ENCODE measurements at places on chromosomes 1 and 21.

GRCh38 chr1:247269133-247269532 lies 13.3 kb downstream of the VN1R5 start:
- no peak for DNase-seq

DNA sequence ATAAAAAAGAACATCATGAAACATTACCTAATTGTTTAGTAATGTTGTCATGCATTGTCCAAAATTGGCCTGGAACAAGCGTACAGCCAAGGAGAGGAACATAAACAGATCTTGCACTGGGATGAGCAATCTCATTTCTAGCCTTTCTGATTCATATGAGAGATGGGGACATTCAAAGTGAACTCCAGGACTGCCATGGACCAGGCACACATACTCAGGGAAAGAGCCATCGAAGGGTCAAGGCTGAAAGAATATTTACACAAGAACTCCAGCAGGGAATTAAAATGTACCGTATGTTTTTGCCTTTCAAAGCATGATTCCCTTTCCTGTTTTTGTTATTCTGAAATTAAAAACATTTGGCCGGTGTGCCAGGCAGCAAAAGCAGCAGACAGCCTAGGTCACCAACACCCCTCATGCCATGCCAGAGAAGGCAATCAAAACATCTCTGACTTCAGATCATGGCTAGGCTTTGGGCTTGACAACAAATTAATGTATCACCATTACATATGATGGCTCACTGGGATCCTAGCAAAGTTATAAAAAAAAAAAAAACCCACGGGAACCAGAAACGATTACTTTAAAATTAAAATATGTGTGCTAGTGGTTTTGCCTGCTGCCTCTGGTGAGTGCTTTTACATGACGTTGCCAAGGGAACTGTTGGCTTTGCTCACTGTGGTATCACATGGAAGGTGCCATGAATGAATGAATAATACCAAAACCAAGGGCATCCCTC lies 159.8 kb downstream of the TGFBR3 start:
- DNase-seq: peak; percentile 95

- DNase-seq: peak; percentile 32
Measured at GRCh38 chr1:186374303-186375151, 526 bp downstream of the TPR start.

GRCh38 chr1:19617376-19617775 lies 26.7 kb upstream of the NBL1 start:
- DNase-seq: peak; percentile 26

DNA sequence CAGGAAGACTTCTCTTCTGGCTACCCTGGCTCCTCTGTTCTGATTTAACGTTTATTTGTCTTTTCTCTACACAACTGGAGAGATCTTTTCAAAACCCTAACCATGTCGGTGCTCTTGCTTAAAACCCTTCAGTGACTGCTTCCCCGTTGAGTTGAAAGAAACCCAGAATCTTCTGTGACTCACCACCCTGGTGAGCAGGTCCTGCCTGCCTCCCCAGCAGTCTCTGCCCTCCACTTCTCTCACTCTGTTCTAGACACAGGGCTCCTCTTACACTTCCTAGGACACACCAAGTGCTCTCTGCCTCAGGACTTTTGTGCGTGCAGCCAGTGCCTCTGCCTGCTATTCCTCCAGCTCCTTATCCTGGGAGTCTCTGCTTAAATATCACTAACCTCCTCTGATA lies 131.4 kb downstream of the IER5 start:
- DNase-seq: no peak

- no peak for DNase-seq
Measured at GRCh38 chr1:35571263-35571662, 1.9 kb upstream of the TFAP2E start.

DNA sequence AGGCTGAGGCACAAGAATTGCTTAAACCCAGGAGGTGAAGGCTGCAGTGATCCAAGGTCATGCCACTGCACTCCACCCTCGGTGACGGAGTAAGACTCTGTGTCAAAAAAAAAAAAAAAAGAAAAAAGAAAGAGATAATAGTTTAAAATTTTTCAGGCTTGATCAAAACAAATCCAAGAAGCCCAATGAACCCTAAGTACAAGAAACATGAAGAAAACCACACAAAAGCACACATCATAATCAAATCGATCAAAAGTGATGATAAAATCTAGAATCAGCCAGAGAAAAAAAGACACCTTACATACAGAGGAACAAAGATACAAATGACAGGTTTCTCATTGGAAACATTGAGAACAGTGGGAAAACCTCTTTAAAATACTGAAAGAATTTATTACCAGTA lies 31.5 kb downstream of the LDLRAD1 start:
- DNase-seq: no peak

DNA sequence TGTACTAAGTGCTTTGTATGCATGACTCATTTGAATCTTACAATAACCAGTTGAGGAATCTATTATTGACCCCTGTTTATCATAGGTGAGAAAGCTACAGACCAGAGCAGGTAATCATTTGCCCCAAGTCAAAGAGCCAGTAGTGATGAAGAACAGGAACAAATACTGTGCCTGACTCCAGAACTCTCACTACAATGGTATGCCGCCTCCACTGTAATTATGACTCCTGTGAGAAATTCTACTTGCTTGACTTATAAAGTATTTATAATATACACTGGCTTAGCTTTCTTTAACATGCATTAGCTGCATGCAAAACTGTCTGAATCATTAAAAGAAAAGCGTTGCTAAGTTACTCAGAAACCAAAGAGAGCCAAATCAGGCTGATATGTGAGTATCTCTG lies 92.6 kb downstream of the ZNF281 start:
- DNase-seq: peak; percentile 86

DNA sequence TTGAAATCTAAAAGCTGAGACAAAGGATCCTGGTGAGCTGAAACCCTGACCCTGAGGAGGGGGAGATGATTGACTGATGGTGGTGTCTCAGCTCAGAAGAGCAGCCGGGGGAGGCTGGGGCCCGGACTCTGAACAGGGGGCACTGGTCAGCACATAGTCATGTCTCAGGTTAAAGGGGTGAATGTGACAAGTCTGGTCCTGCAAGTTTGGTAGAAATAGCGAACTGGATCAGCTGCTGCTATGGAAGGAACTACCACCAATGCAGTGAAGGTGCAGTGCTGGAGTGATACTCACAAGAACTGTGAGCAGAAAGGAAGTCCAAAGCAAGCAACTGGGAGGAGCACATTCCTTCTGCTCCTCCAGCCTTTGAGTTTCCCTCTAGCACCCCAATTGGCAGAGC lies 98.8 kb upstream of the SSX2IP start:
- no peak for DNase-seq

DNA sequence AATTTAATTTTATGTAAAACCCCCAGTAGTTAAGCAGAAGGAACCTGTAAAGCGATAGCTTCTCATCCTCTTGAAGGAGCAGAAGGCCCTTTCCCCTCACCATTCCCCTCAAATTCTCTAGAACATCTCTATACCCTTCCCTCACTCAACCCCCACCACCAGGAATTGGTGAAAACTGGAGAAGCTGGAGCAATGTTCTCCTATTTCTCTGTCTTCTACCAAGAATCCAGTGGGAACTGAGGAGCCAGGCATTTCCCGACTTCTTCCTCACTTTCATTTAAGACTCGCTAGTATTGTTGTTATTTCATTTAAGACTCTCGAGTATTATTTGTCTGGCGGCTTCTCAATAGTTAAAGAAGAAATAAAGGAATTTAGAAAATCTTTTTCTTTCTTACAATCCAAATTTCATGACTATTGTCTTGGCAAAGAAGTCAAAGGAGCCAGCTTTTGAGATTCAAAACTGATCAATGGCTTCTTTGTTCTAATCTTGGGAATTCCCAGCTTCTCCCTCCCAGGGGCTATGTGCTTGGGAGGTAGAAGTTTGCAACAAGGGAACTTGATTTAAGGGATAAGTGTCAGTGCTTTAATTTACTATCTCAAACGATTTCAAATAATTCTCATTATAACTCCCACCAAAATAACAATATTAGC lies 253.3 kb upstream of the ADGRL2 start:
- DNase-seq: no peak

GRCh38 chr1:209624558-209625549 lies 27.4 kb downstream of the LAMB3 start:
- no peak for DNase-seq

GRCh38 chr1:74674278-74675048 lies 871 bp upstream of the ERICH3 start:
- no peak for DNase-seq

- DNase-seq: no peak
Measured at GRCh38 chr21:31162827-31163226, 124.6 kb upstream of the KRTAP19-8 start.

DNA sequence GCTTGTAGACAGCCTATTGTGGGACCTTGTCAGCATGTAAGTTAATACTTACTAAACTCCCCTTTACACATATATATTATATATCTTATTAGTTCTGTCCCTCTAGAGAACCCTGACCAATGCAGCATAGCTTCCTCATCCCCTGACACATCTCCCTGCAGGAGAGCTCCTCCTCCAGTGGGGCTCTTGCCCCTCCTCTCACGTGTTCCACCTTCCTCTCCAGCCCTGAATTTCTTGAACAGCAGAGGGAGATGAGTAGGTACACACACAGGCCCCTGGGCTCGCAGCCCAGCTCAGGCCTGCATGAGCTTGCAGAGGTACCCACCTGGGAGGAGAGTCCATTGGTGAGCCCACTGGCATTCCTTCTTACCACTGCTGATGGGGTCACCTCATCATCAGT lies 27.3 kb upstream of the GOLT1A start:
- DNase-seq: no peak

GRCh38 chr1:232696466-232696865 lies 66.5 kb upstream of the SIPA1L2 start:
- DNase-seq: no peak

DNA sequence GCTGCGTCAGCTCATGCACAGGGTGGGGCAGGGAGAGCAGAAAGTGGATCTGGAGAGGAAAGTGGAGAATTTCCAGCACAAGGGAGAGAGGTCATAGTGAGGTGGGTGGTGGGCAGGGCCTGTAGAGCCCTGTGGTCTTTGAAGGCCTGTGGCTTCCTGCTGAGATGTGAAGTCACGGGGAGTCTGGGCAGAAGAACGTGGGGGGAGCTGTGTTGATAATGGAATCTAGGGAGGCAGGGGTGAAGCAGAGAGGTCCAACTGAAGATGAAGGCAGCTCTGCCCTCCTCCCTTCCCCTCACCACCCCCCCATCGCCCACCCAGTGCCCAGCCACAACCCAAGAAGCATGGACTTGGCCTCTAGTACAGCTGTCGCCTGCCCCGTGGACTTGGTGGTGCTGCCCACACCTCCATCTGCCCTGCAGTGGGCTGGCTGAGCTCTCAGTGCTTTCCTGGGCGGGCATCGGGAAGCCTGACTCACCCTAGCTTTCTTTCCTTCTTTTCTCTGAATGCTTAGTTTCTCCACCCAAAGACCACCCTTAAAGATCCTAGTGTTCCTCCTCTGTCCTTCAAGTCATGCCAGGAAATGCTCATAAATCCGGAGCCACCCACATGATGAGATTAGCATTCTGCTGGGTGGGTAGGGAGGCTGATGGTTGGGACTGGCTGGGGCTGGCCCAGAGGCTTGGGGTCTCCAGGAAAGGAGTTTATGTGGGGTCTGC lies 186.1 kb downstream of the TRABD2B start:
- no peak for DNase-seq

GRCh38 chr1:201411292-201411691 lies 10.2 kb downstream of the TNNI1 start:
- DNase-seq: no peak

GRCh38 chr1:2596530-2597333 lies 10.2 kb downstream of the PRXL2B start:
- DNase-seq: no peak

DNA sequence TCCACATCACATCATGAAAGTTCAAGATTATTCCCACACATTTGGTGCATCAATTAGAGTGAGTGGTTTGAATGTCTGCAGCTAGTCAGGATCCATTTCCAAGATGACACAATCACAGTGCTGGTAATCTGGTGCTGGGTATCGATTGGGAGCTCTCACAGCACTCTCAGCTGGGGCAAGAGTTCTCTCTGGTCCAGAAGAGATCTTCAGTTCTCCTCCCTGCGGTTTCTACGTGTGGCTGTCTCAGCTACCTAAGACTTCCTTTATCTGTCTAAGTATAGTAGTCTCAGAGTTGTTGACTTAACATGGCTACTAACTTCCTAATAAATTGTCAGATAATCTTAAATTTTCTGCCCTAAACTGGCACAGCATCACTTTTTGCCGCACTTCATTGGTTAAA lies 358.0 kb upstream of the BRINP3 start:
- DNase-seq: no peak

GRCh38 chr21:28671549-28672195 lies 321.0 kb downstream of the LTN1 start:
- DNase-seq: peak; percentile 75

DNA sequence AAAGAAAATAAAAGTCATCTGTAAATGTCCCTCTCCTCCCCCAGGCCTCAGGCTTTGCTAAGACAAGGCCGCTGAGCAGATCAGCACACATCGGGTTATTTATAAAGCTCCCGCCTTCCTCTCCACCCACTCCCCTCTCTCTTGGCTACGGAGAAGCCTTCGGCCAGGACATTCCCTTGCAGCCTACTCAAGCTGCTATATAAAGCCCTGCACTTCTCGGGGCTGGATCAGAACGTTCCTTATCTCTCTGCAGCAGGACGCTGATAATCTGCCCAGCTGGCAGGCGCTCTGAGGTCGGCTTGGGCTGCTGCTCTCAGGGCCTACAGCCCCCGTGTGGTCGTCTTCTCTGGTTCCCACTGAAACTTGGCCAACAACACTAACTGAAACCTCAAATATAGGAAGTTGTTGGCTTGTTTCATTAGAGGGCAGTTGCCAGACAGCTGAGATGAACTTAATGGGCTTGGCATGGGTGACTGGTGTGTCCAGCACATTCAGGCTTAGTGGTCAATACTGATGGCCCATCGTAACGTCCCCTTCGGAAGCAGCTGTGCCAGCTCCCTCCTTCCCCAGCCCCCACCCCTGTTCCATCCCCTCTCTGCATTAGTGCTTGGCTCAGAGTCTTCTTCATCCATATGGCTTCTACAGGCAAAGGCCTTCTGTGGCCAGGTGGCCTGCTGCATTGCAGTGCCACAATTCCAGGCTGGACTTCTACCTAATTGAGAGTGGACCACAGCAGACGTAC lies 64.6 kb downstream of the IER5 start:
- DNase-seq: no peak

DNA sequence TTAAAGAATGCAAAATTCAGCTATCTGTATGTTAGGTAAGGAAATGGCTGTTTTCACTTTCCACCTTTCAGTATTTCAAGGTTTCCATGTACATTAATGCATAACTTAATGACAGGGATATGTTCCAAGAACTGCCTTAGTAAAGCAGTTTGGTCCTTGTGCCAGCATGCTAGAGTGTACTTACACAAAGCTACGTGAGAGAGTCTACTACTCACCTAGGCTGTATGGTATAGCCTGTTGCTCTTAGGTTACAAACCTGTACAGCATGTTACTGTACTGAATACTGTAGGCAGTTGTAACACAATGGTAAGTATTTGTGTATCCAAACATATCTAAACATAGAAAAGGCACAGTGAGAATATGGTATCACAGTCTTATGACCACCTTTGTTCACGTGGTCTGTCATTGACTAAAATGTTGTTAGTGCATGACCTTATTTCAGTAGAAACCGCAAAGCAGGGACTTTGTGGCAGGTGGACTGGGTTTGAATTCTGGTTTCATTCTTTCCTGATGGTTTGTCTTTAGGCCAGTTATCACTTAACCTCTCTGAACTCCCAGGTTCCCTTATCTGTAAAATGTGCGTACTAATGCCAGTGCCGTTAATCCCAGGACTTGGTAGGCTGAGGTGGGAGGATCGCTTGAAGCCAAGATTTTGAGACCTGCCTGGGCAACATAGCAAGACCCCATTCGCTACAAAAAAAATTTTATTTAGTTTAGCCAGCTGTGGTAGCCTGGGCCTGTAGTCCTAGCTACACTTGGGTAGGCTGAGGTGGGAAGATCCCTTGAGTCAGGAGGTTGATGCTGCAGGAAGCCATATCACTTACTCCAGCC lies 4.9 kb downstream of the SMYD2 start:
- DNase-seq: no peak

- DNase-seq: peak; percentile 65
Measured at GRCh38 chr1:173478094-173478674, 1.0 kb downstream of the PRDX6 start.

Measured in HCEC 1CT (cell line).